ENCODE measurements at places on chromosomes 7 and 10.

- peak; percentile 38 for DNase-seq
Observed at GRCh38 chr7:91089382-91089963, 174.8 kb upstream of the FZD1 start.

GRCh38 chr10:13276749-13277365 lies 23.0 kb downstream of the PHYH start:
- no peak for DNase-seq

DNA sequence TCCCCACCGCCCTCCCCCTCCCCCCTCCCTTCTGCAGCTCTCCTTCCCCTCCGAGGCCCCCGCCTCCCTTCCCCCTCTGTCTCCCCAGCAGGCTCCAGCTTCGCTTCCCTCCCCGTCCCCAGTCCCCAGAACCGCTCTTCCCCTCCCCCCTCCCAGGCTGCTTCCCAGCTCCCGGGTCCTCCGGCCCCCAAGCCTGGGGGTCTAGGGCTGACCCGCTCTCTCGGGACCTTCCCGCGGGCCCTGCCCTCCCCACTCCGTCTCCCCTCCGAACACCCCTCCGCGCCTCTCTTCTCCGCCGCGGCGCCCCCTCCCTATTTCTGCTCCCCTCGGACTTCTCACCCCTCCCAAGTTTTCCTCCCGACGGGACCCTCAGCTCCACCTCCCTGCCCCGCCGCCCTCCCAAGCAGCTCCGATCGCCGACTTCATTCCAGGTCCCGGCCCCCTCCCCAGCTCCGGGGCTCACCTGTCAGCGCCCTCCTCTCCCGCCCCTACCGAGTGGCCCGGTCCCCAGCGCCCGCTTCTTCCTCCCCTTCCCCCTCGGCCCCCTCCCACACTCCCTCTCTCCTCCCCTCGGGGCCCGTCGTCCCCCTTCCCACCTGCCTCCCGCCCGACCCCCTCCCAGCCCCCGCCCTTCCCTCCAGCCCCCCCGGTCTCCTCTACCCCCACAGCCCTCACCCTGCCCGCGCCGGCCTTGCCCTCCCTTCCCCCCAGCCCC lies 990 bp downstream of the ZNF467 start:
- DNase-seq: no peak

DNA sequence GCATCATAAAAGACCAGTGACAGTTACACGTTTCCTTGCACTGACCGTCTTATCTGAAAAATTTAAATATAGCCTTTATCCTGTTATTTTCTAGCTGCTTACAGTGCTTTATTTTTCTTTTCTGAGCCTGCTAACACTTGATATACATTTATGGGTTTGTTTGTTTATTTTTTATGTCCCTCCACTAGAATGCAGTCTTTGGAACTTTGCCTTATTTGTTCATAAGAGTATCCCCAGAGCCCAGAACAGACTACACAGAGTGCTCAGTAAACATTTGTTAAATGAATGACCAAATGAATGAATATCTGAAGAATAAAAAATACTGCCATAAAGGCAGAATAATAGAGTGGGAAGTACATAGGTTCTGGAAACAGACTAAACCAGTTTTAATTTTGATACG lies 202.3 kb upstream of the LRRN3 start:
- no peak for DNase-seq

DNA sequence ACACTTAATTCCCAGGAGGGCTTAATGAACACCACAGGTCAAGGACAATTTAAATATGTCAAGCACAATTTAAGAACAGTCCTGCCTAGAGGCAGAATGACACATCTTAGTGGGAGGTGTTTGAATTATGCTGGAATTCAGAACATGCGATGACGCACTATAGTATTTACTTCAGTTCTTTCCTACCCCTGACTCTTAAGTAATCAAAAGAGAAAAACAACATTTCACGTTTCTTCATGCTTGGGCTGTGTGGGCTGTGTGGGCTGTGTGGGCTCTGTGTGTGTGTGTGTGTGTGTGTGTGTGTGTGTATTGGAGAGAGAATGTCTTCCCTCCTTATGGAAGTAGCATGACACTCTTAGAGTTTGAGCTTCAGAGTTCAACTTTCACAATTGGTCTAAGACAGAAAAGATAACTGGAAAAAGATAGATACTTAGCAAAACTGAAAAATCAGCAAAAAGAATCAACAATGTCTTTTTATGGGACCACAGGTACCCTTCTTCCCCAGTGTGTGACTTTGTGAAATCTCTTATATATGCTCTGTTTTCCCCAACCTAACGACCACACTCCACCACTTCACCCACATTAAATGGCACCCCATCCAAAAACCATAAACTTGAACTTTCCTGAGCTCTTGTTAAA lies 33.7 kb upstream of the CABCOCO1 start:
- DNase-seq: peak; percentile 18

DNA sequence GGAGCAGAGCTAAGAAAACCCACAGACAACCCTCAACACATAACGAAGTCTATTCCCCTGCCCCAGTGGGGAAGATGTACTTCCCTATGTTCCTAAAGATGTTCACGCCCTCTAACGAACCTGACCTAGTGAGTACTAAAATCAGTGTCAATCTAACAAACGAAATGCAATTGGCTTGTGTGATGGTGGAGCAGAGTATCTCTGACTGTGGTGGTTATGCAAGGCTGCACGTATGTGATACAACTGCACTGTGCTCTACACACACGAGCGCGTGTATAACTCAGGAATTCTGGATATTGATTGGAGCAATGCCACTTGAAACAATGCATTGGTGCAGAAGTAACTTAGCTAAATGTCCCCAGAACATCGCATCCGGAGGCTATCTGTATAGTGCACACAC lies 1.3 kb downstream of the ANKRD16 start:
- DNase-seq: peak; percentile 26

DNA sequence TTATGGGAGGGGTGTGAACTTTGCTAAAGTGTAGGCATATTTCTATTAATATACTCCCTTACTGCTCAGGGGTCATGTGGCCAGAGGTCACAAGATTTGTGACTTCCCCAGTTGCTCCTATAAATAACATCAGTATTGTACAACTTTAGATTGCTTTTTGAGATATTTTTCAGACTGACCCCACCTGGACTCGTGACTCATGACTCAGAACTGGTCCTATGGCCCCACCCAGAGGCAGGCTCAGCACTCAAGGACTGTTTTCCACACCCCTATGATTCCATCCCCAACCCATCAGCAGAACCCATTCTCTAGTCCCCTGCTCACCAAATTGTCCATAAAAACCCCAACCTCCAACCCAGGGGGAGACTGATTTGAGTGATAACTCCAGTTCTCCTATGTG lies 2.7 kb upstream of the CUL2 start:
- DNase-seq: no peak

GRCh38 chr7:32169228-32169627 lies 99.0 kb upstream of the PDE1C start:
- DNase-seq: no peak
